ENCODE measurements at places on chromosomes 7 and 10.

- DNase-seq, result no peak
Observed at GRCh38 chr10:73340121-73340520, 18.5 kb downstream of the CFAP70 start.

DNA sequence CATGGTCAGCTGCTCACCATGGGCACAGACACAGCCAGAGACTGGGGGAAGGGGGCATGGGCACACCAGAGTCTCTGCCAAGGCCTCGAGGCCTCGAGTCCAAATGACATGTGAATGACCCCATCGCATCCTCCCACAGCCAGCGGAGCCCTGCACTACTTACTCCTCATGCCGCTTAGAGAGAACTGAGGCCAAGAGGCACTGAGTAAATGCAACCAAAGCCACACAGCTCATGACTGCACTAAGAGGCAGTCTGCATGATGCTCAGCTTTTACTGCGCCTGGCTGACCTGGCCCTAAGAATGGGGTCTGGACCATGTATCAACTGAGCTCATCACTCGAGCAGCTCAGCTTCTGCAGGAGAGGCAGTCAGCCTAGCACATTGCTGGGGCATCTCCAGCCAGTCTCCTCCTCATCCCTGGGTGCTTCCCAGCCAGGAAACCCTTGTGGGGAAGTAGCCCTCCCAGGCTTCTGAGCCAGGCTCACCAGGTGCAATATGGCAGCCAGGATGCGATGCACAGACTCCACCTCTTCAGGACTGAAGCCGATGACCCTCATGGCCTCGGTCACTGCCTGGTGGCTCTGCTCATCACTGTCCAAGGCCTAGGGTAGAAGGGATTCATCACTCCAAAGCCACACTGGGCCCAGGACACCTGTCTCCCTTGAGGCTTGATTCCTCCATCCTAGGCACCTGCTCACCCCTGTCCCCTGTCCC is 7.5 kb downstream of the MYO1G start:
- DNase-seq, result no peak

DNA sequence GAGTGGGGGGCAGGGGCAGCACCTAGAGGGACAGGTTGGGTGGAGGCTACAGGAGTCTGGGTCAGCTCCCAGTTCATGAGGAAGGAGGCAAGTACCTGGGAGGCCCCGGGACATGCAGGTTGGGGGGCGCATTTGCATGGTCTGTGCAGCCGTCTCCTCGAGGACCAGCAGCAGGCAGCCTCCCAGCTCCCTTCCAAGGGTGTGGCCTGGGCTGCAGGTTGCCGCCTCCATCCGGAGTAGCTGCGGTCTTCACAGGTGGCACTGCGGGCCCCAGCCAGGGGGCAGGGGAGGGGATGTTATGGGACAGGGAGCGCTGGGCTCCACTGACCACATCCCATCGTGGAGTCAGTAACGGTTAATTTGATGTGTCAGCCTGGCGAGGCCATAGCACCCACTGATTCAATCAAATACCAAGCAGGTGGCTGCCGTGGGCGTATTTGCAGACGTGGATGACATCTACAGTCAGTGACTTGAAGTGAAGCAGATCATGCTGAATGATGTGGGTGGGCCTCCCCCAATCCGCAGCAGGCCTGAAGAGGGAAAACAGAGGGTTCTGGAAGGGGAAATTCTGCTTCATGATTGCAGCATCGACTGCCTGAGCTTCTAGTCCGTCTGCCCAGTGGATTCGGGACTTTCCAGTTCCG is 81.6 kb downstream of the PRKAG2 start:
- DNase-seq, result no peak

DNA sequence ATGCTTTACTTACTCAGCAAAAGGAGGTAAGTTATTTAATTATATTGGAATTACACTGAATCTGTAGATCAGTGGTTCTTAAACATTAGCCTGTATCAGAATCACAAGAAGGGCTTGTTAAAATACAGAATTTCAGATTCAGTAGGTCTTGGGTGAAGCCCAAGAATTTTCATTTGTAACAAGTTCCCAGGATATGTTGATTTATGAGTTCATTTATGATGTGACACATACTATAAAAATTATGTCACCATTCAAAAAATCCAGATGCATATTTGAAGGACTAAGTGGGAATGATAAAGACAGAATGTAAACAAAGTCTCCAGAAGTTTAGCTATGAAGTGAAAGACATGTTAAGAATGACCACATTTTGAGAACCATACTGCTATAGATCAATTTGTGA is 52.3 kb downstream of the HECTD2 start:
- no peak for DNase-seq

GRCh38 chr10:605632-606325 is 83.7 kb downstream of the DIP2C start:
- no peak for DNase-seq

DNA sequence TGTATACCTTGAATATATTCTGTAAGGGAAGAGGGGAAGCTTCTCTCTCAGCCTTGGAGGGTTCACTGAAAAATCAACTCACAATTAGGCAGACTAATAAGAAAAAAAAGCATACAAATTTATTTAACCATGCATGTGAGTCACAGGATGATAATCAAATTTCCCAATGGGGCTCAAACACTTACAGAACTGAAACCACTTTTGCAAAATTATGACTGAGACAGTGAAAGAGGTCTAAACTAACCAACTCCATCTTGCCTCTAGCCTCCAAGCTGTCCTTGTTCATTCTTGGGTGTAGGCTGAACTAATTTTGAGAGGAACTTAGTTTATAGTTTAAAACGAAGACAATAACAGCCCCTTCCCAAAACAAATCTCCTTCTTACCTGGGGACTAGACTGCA is 618.3 kb upstream of the AUTS2 start:
- DNase-seq, result no peak
